Thoracic aorta (tissue), 2 donors: ENCODE measurements at places on chromosomes 6 and 20. TPM values are rescaled to one million over a fixed set of nuclear protein-coding genes. Genes with fewer than 3 reads are reported as not detected.

LY6G6D gene
- total RNA-seq = not detected

ATAT1 gene
- 4.1 TPM for total RNA-seq

EGFL8 gene
- 16.2 TPM for total RNA-seq

BMP5 gene
- not detected for total RNA-seq

ABCF1 gene
- total RNA-seq = 52.1 TPM

HRH3 gene
- not detected for total RNA-seq

KIAA0408 gene
- 0.68 TPM for total RNA-seq

SPATS1 gene
- total RNA-seq = not detected

GRCh38 chr6:14638435-14638905 is 520.9 kb downstream of the CD83 start:
- DNase-seq = no peak
- peaks cover 11% of the 10 kb centered on the region for H3K4me1 ChIP-seq
- H3K36me3 ChIP-seq = no peaks in the 10 kb centered on the region
- H3K27ac ChIP-seq = no peak overlapping the region
- peak overlapping the region; percentile 59 for H3K4me3 ChIP-seq
- H3K27me3 ChIP-seq = no peaks in the 10 kb centered on the region

DNA sequence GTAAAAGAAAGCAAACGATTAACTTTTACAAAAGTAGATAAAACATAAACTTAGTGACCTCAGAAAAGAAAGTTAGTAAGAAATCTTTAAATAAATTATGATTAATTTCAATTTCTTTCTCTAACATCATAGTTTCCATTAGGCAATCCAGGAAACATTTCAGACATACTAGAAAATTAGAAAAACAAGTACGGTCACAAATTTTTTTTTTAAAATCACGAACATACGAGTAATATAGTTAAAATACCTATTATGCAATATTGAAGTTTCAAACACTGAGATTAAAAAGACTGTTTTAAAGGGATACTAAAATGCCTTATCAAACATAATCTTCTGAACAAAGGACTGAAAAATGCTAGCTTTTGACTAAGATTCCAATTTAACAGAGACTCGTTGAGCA is 26.2 kb downstream of the NOL7 start:
- no peak overlapping the region for H3K4me3 ChIP-seq
- no peak for DNase-seq
- peak overlapping the region; percentile 68 for H3K27ac ChIP-seq
- H3K4me1 ChIP-seq = peaks cover 19% of the 10 kb centered on the region
- no peaks in the 10 kb centered on the region for H3K27me3 ChIP-seq

DNA sequence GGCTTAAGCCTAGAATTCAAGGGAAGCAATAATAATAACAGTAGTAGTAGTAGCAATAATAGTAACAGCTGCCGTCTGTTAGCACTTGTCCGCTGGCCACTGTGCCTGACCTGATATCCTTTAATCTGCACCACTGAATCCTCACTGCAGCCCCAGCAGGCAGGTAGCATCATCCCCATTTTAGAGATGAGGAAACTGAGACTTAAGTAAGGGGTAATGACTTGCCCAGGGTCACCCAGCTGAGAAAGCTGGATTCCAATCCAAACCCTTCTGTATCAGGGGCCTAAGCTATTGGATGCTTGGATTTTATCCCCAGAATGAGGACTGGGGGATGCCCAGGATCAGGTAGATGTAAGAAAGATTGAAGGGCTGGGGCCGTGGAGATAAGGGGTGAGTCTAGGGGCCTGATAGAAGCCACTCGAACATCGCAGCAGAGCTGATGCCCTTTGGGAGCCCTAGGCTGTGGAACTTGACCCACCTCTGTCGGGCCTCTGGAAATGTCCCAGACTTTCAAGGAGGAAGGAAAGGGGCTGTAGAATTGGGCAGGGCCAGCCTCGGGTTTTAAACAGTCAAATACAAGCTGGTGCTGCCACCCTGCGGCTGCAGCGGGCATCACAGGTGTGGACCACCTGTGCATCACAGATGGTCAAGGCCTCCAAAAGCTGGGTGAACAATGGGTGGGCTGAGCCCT is 102.1 kb upstream of the MYL9 start:
- H3K36me3 ChIP-seq = no peaks in the 10 kb centered on the region
- H3K27ac ChIP-seq = no peak overlapping the region
- no peak overlapping the region for H3K4me3 ChIP-seq
- no peak for DNase-seq
- H3K4me1 ChIP-seq = peaks cover 4% of the 10 kb centered on the region
- no peaks in the 10 kb centered on the region for H3K27me3 ChIP-seq

GRCh38 chr6:135183532-135184440 is 2.7 kb downstream of the MYB start:
- H3K27me3 ChIP-seq = no peaks in the 10 kb centered on the region
- DNase-seq = no peak
- H3K36me3 ChIP-seq = no peaks in the 10 kb centered on the region

GRCh38 chr20:51380401-51381385 is 161.8 kb downstream of the NFATC2 start:
- H3K36me3 ChIP-seq = no peaks in the 10 kb centered on the region
- H3K4me1 ChIP-seq = no peaks in the 10 kb centered on the region
- H3K27ac ChIP-seq = no peak overlapping the region
- H3K27me3 ChIP-seq = no peaks in the 10 kb centered on the region
- no peak for DNase-seq
- no peak overlapping the region for H3K4me3 ChIP-seq

- no peak overlapping the region for H3K4me3 ChIP-seq
- peaks cover 8% of the 10 kb centered on the region for H3K4me1 ChIP-seq
- DNase-seq = no peak
- no peaks in the 10 kb centered on the region for H3K36me3 ChIP-seq
- H3K27me3 ChIP-seq = no peaks in the 10 kb centered on the region
Measured at GRCh38 chr6:12555267-12555666, 161.3 kb upstream of the PHACTR1 start.

- H3K36me3 ChIP-seq = no peaks in the 10 kb centered on the region
- H3K27ac ChIP-seq = no peak overlapping the region
- DNase-seq = no peak
- no peaks in the 10 kb centered on the region for H3K4me1 ChIP-seq
Measured at GRCh38 chr6:20335872-20336271, 65.8 kb upstream of the E2F3 start.

DNA sequence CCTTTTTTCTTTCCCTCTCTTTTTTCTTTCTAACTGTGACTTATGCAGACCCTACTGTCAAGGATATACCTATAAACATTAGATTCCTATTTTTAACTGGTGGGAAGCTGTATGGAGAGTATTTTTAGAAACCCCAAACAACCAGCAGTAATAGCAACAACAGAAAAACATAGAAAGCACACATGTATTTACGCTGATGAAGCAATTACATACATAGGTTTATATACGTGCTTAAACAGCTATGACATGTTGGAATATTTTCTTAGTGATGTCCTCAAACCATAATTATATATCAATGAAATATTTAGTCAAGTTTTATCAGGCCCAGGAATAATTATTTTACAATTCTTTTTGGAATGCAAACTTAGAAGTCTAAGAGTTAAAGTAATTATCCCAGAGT is 294.3 kb upstream of the SOX4 start:
- no peaks in the 10 kb centered on the region for H3K4me1 ChIP-seq
- no peak overlapping the region for H3K4me3 ChIP-seq
- no peak overlapping the region for H3K27ac ChIP-seq
- no peaks in the 10 kb centered on the region for H3K36me3 ChIP-seq
- H3K27me3 ChIP-seq = no peaks in the 10 kb centered on the region
- no peak for DNase-seq

- H3K27ac ChIP-seq = no peak overlapping the region
- no peak for DNase-seq
- no peak overlapping the region for H3K4me3 ChIP-seq
- no peaks in the 10 kb centered on the region for H3K27me3 ChIP-seq
Measured at GRCh38 chr6:79868098-79868722, 79.1 kb downstream of the ELOVL4 start.

DNA sequence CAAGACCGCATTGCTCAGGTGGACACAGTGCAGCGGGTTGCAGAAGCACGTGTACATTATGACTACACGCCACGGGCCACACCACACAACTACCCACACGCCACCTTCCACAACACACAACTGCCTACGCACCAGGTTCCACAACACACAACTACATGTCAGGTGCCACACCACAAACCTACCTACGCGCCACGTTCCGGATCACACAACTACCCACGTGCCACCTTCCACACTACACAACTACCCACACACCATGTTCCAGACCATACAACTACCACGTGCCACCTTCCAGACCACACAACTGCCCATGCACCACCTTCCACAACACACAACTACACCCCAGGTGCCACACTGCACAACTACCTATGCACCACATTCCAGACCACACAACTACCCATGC is 20.5 kb downstream of the THBS2 start:
- H3K27ac ChIP-seq = no peak overlapping the region
- no peak overlapping the region for H3K4me3 ChIP-seq
- DNase-seq = no peak
- H3K27me3 ChIP-seq = no peaks in the 10 kb centered on the region
- H3K4me1 ChIP-seq = peaks cover 15% of the 10 kb centered on the region

GRCh38 chr20:8438748-8439147 is 306.7 kb downstream of the PLCB1 start:
- H3K27me3 ChIP-seq = no peaks in the 10 kb centered on the region
- H3K27ac ChIP-seq = no peak overlapping the region
- no peaks in the 10 kb centered on the region for H3K36me3 ChIP-seq
- no peaks in the 10 kb centered on the region for H3K4me1 ChIP-seq
- no peak overlapping the region for H3K4me3 ChIP-seq
- DNase-seq = no peak

GRCh38 chr20:57791178-57791962 is 81.6 kb upstream of the PMEPA1 start:
- no peaks in the 10 kb centered on the region for H3K27me3 ChIP-seq
- H3K27ac ChIP-seq = no peak overlapping the region
- no peaks in the 10 kb centered on the region for H3K36me3 ChIP-seq
- no peaks in the 10 kb centered on the region for H3K4me1 ChIP-seq
- H3K4me3 ChIP-seq = no peak overlapping the region

DNA sequence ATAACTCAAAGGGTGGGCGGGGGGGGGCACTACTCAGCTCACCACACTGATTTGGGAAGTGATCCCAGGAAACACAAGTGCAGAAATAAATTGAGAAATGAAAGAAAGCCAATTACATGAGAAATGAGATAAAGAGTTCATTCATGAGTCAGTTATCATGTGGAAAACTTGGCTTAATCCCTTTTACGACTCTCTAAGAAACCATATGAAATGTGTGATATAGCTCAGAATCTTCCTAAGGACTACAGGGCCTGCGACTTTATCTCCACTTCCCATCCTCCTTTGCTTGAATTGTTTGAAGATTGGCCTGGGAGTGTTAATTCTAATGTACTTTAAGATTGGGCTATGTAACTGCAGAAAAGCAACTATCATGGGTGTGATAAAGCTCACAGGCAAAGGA is 3.6 kb upstream of the BTN2A2 start:
- H3K27me3 ChIP-seq = no peaks in the 10 kb centered on the region
- no peak overlapping the region for H3K4me3 ChIP-seq
- H3K4me1 ChIP-seq = no peaks in the 10 kb centered on the region
- DNase-seq = no peak
- peaks cover 1% of the 10 kb centered on the region for H3K36me3 ChIP-seq

DNA sequence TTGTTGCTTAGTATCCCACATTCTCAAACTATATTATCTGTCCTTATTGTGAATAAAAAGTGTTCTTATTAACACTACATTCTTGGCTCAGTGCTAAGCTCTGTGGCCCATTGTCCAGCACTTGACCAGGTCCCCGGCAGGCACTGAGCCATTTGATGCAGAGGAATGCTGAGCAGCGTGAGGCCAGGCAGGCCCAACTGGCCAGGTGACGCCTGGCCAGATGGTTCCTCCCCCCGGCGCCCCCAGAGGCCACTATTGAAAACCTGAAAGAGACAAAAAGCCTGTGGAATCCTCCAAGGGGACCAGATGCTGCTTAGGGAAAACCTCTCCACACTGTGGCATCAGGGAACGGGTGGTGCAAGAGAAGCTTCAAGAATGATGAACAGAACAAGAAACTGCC is 597.5 kb upstream of the JAG1 start:
- H3K27ac ChIP-seq = no peak overlapping the region
- DNase-seq = no peak
- no peaks in the 10 kb centered on the region for H3K36me3 ChIP-seq
- H3K4me3 ChIP-seq = no peak overlapping the region
